LoVo (cell line): ENCODE measurements at places on chromosomes 1 and 21.

DNA sequence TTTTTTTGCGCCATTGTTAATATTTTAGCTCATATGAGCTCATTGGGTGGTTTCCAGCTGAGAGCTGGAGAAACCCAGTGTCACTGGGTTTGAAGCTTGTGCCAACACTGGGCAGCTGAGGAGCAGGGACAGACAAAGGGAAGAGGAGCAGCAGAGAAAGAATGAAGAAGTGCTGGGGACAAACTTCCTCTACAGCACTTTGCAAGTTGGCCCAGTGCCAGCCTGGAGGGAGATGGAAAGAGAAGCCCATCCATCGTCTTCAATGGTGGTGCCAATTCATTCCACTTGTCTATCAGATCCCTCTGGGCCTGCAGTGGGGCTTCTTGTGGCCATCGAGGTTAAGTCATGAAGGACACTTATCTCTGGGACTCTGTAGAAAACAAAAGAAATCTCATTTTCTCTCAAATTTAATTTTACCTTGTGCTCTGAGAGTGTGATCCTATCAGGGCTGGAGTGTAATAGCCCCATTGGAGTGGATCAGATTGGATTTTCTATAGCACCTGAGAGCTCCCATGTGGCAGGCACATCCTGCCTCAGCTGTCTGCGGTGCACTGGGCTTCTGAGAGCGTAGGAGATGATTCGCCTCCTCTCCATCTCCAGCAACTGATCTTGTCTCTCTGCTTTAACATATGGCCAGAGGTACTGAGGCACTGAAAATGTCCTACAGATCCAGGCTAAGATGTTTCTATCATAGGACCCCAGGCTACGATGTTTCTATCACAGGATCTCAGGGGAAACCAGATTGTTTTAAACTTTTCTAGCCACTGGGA lies 114.7 kb downstream of the TNR start:
- DNase-seq: no peak

GRCh38 chr1:209585197-209585596 lies 1.7 kb downstream of the CAMK1G start:
- DNase-seq: no peak

GRCh38 chr1:207203541-207203940 lies 99.5 kb downstream of the C4BPA start:
- no peak for DNase-seq

GRCh38 chr1:112285746-112286145 lies 110.3 kb upstream of the CTTNBP2NL start:
- no peak for DNase-seq

DNA sequence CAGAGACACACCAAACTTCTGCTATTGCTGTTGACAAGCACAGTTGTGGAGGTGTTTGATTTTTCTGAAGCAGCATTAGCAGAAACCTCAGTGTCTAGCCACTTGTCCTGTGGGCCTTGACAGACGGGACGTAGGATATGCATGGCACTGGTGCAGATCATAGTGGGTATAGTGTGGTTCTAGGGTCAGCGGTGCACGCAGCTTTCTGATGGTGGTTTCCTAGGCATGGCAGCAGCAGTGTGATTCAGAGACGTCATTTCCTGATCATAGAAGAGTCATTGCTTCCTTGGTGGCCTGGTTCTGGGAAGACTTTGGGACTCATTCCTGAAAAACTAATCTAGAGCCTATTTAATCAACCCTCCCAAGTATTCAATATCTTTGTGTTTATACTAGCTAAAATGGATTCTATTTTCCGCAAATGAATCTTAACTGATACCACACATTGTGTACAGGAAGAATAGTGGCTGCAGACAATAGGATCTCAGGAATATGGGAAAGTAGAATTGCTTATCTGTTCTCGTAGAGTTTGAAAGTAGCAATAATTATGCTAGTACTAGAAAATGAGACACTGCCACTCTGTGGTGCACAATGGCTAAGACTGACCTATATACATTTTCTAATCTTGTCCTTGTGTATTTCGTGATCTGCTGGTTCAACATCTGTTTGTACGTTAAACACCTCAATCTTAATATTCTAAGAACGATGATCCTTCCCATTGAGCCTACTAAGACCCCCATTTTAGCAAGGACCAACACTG lies 2.8 kb upstream of the USP1 start:
- no peak for DNase-seq

DNA sequence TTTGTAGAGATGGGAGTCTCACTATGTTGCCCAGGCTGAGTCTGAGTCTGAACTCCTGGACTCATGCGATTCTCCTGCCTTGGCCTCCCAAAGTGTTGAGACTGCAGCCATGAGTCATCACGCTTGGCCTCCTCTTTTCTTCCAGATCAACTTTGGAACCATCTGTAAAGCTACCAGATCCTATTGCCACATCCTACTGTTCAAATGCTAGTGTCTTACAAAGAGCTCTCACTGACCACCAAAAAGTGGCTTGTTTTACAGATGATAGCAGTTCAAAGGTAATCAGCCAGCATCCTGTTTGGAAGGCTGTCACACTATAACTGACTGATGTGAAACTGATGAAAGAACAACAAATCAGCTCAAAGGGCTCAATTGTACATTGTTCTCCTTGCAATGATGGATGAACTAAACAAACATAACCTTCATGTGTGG lies 221.6 kb downstream of the AKT3 start:
- DNase-seq: no peak

GRCh38 chr1:110309139-110309538 lies 30.0 kb upstream of the RBM15 start:
- DNase-seq: no peak

- no peak for DNase-seq
Measured at GRCh38 chr1:197388801-197389200, 120.7 kb downstream of the CRB1 start.

DNA sequence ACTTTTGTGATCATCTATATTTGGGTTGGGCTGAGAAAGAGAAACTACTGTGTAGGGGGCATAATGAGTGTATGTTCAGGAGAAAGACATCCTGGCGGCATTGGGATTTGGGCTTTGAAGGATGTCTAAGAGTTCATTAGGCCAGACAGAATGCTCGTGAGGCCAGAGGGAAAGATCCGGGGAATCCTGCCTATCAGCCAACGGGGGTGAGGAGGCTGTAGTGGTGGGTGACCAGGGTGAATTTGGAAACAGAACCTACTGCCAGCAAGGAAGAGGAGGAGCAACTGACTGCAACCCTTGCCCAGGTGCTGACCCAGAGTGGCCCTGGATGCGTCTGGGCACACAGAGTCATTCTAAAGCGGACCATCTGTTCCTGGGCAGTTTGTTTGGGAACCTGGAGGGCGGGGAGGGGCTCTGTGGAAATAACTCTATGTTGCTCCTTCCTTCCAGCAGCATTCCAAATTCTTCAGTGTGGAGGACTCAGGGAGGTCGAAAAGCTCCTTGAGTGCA lies 56.9 kb upstream of the ECE1 start:
- DNase-seq: no peak

DNA sequence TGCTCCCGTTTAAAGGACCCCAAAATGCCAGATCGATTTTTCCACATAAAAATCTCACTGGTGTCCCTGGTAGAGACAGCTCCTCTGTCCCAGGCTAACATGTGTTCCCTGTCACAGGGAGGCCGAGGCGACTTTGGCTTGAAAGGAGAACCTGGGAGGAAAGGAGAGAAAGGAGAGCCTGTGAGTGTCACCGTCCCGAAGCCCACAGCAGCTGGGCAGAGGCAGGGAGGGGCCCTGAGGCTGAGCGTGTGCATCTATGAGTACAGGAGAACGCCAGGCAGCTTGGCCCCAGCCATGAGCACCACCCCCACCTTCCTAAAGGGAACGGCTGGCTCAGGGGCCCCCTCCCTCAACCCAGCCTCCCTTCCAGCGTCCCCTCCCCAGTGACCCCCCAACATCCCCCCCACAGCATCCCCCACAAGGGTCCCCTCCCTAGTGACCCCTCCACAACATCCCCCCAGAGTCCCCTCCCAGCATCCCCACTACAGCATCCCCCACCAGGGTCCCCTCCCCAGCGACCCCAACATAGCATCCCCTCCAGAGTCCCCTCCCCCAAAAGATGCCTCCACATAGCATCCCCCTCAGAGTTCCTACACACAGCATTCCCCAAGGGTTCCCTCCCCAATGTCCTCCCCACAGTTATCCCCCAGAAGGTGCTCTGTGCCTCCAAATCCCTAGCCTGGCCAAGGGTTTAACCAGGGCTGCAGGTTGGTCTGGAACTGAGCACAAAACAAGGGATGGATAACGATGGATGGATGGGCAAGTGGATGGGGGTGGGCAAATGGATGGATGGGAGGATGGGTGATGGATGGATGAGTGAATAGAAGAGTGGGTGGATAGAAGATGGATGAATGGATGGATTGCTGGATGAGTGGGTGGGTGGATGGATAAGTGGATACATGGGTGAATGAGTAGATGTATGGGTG lies 25.1 kb downstream of the COL6A2 start:
- no peak for DNase-seq

- no peak for DNase-seq
Measured at GRCh38 chr1:205915354-205915990, 27.8 kb downstream of the SLC26A9 start.

DNA sequence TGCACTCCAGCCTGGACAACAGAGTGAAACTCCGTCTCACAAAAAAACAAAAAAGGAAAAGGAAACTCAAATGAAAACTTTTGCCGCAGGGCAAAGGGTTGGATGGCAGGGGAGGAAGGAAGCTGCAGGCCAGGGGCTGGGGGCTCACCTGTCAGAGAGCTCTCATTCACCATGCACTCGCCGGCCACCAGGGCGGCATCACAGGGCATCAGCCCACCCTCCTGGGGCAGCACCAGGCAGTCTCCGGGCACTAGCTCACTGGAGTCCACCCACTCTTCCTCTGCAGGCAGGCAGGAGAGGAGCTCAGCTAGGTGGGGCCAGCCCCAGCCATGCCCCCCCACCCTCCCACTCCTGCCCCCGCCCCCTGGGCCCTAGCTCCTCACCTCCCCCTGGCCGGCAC lies 11.9 kb downstream of the ATP13A2 start:
- no peak for DNase-seq

GRCh38 chr1:18245647-18246046 lies 138.0 kb downstream of the IGSF21 start:
- DNase-seq: no peak

DNA sequence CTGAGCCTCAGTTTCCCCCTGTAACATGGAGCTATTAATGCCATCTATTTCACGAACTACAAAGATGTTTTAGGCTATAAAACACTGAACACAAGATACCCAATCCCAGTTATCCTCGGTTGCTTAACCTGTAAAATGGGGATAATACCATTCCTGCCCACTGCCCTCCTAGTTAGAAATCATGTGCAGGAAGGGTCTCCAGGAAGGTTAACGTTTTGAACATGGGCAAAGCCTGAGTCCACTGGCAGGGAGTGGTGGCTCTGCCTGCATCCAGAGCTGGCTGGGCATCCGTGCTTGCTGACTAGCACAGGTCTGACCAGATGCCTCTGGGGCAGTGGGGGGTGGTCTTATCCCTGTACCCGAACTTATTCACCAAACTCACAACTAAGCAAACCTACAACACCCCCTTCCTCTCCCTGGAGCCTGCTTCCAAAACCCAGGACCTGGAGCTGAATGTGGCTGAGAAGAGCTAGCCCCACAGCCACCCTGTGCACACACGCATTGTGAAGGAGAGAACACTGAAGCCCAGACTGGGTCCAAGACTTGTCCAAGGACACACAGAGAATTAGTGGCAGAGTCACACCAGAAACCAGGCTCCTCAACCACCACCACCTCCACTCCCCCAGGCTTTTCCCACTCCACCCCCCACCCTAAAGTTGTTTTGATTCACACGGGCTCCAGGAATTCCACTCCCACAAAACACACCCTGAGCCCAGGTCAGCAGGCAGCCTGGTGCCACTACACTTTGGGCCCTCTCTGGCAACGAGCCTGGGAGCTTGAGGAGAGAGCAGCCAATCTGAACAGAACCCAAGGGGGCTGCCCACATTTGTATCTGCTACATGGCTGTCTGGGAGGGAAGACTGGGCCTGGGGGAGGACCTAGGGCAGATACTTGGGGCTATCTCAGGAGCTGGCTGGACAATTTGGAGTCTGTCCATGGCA lies 1.6 kb downstream of the E2F2 start:
- no peak for DNase-seq

DNA sequence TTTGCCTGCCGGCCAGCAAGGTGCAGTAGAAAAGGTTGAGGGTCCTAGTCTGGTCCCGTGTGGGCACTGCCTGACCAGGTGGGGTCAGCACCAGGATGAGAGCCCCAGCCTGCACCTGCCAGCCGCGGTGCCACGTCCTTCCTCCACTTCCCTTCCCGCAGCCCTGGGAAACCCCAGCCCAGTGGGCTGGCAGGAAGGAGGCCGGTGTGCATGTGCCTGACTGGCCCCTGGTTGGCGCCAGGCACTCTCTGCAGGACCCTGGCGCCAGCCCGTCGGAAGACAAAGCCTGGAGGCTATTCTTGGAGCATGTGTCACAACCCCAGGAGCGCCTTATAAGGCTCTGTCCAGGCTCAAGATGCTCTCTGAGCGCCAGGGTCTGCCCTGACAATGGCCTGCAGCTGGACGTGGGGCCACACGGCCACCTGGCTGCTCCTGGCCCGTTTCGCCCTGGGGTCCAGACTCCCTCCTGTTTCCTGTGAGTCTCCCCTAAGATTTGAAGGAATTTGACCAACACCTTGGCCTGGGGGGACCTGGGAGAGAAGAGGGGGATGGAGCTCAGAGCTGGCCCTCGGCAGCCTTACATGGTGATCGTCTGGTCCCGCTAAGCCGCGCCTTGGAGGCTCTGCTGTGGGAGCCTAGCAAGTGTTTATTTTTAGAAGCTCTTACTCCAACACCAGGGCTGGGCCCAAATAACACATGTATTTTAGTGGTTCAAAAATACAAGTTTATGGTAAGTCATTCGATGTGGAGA lies 31.9 kb upstream of the POFUT2 start:
- DNase-seq: no peak

DNA sequence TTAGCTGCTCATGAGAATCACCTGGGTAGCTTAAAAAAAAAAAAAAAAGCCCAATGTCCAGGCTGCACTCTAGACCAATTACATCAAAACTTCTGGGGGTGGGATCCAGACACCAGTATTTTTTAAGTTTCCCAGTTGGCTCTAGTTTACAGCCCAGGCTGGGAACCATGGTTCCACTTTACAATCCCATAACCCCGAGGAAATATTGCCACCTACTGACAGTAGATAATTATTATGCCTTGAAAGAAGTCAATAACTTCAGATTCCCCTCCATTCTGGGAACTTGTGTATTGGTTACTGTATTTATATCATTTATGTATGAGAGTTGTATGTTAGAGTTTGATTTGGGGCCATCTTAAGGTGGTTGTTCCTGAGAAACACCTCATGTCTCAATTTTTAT lies 100.2 kb downstream of the SPATA46 start:
- DNase-seq: peak; percentile 16

- no peak for DNase-seq
Measured at GRCh38 chr1:96598416-96599168, 123.0 kb upstream of the PTBP2 start.

- DNase-seq: peak; percentile 74
Measured at GRCh38 chr1:20574686-20575540, 14.0 kb upstream of the CDA start.

DNA sequence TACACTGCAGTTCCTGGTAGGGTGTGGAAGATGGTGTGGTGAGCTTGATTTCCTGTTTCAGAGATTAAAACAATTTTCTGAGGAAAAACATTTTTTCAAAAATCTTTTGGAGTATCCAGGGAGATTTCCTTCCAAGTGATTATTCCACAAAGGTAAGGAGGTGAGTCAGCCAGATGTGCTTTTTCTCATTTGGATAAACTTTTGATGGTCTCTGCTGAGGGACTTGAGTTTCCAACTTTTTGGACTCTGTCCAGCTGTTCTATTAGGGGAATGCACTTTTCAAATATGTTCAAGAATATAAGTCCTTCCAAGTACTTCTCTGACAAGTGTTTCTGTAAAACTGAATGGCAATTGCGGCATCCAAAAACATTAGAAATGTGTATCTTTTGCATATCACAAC lies 628.8 kb upstream of the ADAMTS5 start:
- DNase-seq: no peak

GRCh38 chr1:157178490-157178889 lies 40.3 kb upstream of the ETV3 start:
- no peak for DNase-seq
